Stimulated activated CD4-positive, alpha-beta T cell treated with anti-CD3 and anti-CD28 coated beads, TNF-alpha, amount 100 ng/mL, for 4 hours (primary cell): ENCODE measurements at places on chromosomes 6 and 20.

DNA sequence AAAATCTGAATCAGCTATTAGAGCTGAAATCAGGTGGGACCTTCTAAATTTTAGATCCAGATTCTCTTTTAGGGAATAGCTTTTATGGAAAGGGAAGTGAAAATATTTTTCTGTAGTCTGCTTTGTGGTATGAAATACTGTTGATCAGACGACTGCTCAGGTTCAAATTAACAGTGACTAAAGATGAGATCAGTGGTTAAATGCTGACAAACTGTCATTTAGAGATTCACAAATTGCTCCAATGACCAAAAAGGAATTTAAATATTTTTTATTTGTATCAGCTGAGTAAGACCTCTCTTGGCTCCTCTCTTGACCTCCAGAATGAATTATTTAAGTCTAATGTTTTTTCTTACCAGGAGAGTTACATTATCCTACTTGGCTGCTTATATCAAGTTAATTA, 77.3 kb downstream of the KCNQ5 start:
- no peak for DNase-seq

DNA sequence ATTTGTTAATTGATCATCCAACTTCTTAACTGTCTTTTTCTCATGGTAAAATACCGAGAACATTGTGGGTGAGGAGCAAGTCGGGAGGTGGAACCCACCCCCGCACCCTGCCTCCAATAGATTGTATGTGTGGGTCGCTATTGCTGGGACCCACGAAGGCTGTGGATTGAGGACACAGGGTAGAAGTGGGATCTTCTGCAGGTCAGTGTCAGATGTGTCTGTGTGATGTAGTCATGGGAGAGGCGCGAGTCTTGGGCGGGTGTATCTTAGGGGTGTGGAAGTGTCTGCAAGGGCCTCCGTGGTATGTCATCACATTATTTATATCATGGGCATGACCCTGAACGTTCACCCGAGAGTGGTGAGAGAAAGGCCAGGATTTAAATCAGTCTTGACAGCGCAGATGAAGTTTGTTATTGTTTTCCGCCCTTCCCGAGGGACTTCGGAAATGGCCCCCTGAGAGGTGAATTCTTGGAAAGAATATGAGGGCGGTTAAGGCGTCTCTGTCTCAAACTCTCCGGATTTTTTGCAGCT, 472 bp upstream of the PAQR8 start:
- DNase-seq = no peak

DNA sequence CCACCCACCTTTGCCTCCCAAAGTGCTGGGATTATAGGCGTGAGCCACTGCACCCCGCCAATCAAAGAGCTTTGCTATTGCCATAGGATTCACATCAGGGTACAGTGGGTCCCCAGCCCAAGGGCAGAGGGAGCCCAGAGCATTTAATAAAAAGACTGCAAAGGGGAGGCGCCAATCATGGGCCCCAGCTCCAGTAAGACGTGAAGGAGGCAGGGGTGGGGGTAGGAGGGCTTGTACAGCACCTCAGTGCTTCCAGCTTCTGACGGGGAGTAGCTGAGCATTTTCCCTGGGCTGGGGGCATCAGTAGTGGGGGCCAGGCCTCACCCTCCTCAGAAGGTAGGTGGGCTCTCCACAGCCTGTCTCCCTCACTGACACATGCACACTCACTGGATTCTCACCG, 1.5 kb downstream of the ADA start:
- DNase-seq = no peak

GRCh38 chr6:156688620-156688971, 88.6 kb upstream of the ARID1B start:
- no peak for DNase-seq

- no peak for DNase-seq
These were observed 8.3 kb downstream of the OR2H1 start for GRCh38 chr6:29465279-29465678.

DNA sequence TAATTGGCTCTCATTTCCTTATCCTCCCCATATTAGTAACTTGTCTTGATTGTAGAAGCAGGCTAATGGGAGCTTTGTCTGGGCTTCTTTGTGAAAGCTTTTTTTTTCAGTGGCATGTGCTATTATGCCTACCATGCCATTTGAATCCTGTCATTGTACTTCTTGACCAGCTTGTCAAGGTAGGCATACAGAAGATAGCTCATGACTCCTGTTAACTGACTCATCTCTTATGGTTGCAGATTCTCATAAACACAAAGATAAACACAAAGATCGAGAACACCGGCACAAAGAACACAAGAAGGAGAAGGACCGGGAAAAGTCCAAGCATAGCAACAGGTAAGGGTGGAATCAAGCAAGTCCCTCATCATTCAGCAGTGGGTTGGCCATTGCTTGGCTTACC, 32.5 kb downstream of the TOP1 start:
- DNase-seq = no peak

DNA sequence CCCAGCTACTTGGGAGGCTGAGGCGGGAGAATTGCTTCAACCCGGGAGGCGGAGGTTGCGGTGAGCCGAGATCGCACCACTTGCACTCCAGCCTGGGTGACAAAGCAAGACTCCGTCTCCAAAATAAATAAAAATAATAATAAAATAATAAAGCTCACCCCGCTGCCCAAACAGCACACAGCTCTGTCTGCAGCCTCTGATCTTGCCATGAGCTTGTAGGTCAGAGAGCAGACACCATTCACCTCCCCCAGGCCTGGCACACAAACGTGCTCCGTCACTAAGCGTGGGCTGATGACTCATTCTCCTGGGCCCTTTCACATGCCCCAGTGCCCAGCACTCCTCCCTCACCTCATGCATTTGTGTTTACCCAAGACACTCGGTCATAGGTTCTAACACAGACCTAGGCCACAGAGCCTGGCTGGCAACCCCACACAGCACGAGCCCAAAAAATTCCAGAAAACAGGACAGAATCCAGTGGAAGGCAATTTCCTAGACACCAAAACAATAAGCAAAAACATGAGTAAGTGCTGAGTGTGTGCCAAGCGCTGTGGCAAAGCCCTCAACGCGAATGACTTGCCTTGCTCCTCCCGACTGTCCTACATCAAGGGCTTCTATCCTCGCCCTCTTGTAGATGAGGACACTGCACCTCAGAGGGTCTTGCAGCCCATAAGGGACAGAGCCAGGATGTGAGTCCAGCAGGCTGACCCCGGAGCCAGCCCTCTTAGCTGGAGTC, 18.0 kb downstream of the ATP9A start:
- peak; percentile 27 for DNase-seq

DNA sequence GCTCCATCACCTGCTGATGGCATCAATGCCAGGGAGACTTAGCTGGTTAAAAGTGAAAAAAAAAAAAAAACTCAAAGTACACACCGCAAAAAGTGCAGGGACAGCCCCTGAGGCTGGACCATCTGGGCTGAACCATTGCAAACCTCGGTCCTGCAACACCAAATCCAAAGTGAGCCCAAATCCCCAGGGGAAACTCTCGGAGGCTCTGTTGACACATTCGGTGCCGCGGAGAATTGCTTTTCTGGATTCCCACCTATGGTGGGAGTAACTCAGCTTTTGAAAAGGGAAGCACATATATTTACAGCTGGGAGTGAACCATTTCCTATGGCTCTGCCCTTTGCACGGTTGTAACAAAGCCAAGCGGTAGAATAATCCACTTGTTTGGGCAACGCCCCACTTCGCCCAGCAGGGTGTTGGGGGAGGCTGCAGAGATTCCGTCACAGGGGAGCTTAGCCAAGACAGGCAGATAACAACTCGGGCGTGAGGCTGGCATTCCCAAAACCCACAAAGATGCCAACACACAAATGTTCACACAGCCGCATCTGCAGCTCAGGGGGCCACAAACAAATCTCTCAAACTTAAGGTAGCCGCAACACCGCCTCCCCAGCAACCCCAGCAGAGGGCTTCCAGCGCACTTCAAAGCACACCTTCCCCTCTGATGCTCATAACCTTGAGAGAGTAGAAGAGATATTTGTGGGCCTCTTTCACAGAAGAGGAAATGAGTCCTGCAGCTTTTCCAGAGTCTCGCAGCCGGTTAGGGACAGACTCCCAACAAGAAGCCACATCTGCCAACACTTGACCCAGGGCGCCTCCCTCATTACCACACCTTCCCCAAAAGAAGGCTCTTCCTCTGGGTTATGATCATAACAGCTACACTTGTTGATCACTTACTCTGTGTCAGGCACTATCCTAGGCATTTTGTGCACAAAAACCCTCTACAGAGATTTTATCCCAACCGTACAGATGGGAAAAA, 11.4 kb downstream of the ZC3H12D start:
- DNase-seq = no peak
